Right lobe of liver (tissue), 6 donors: ENCODE measurements at places on chromosomes 4 and X. TPM values are rescaled to one million over a fixed set of nuclear protein-coding genes. Genes with fewer than 3 reads are reported as not detected.

DNA sequence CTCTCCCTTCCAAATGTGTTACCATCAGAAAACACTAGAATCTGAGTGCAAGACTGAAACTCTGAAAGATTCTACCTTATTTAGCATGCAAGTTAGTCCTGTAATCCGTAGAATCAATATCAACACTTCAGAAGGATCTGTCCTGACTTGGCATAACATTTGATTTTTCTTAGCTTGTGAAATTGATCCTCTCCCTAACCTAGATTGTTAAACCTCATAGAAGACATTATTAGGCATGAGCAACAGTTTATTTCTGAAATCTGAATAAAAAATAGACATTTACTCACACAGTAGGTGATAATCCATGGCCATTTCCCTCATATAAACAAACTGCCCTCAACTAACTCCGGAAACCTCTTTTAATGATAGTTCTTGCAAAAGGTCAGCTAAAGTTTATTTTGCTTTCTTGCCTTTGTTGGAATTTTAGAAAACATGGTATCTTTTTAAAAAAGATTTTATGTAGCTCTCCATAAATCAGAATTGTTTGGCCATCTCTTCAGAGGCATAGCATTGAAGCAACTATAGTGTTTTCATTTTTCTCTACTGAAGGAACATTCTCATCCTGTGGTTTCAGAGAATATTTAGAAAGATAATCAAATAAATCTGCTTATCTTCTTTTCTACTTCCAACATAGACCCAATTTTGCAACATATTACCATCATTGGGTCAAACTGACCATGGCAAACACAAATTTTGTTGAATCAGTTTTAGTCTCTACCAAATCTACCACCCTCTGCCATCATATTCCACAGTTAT lies 38.5 kb upstream of the PDLIM5 start:
- H3K4me3 ChIP-seq = no peak overlapping the region
- no peaks in the 10 kb centered on the region for H3K27me3 ChIP-seq
- peak overlapping the region; percentile 14 for H3K27ac ChIP-seq
- H3K4me1 ChIP-seq = no peaks in the 10 kb centered on the region
- DNase-seq = no peak

DNA sequence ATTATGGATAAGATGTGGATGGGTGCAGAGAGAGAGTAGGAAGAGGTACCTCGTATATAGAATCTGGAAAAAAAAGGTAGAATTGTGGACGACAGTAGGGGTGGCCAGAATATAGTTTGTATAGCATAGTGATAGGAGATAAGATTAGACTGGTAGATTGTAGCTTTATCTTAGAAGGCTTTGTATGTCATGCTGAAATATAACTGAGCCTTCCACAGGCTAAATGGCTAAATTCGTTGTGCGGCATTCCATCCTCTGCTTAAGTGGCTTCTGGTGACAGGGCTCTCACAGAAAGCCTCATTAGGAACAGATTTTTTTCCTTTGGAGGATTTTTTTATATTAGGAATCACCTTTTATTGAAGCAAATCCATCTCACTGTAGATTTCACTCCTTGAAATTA lies 142.3 kb upstream of the BMPR1B start:
- no peak for DNase-seq
- no peaks in the 10 kb centered on the region for H3K27me3 ChIP-seq
- H3K4me3 ChIP-seq = no peak overlapping the region
- H3K4me1 ChIP-seq = no peaks in the 10 kb centered on the region

DNA sequence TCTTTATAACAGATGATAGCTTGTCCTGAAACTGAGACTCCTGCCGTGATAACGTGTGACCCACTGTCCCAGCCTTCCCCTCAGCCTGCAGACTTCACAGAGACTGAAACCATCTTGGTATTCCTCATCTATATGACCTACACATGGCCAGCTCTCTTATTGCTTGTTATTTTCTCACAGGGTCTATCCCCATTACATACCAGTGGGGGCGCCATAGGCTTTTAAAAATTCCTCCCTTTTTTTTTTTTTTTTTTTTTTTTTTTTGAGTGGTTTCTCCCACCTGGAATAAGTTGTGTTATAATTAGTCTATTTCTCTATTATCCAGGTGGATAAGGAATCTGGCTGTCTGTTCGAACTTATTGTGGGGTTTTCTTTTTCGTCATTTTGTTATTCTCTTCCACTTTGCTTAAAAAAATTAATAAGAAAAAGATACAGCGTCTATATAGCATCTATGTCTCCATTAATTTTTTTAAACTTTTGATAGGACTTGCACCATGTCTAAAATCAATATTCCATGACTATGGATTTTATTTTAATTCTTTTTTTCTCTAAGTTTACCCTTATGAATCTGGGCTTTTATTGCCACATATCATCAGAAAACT lies 47.2 kb downstream of the GYG2 start:
- no peaks in the 10 kb centered on the region for H3K4me1 ChIP-seq
- no peak for DNase-seq
- H3K27ac ChIP-seq = no peak overlapping the region
- H3K27me3 ChIP-seq = no peaks in the 10 kb centered on the region
- H3K4me3 ChIP-seq = no peak overlapping the region

DNA sequence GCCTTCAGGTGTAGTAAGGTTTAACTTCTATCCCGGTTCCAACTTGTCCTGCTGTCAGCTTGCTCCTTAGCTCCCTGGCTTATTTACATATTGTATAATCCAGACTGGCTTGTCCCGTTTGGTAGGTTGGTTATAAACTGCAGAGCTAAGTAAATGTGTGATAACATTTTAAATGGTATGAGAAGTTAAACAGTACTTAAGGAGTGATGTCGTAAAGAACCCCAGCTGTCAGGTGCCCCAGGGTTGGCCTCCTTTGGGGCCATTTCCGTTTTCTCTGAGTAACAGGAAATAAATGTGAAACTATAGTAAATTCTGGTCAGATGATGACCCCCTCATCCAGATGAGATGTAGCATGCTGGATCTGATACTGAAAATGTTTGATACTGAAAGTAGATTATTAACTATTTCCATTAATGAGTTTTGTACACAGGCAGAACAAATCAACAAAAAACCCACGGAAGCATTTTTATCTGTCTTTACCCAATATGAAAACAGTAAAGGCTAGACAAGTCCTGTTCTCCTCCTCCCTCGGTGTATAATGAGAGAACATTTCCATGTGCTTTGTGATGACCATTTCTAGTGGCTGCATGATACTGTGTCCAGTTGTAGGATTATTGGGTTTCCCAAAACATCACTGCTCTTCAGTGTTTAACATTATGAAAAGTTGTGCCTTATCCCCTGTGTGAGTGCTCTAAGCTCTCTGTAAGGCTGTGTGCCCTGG lies 22.4 kb downstream of the GAB1 start:
- H3K4me1 ChIP-seq = no peaks in the 10 kb centered on the region
- no peaks in the 10 kb centered on the region for H3K27me3 ChIP-seq
- H3K27ac ChIP-seq = no peak overlapping the region
- H3K36me3 ChIP-seq = no peaks in the 10 kb centered on the region
- DNase-seq = no peak

DNA sequence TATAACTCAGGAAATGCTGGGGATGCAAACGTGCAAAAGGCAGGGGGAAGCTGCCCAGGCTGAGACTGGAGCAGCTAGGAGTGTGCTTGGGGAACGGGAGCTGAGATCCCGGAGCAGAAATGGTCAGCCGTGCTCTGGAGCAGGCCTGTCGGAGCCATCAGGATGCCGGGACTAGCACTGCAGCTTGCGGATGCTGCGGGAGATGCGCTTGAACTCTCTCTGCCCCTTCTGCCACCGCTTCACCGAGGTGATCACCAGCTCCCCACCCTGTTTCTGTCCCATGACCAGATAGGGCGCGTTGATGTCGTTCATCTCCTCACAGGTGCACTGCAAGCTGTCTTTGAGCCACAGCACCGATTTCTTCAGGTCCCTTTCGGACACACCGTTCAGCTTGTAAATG lies 7.6 kb downstream of the SFRP2 start:
- H3K4me3 ChIP-seq = no peak overlapping the region
- H3K27me3 ChIP-seq = no peaks in the 10 kb centered on the region
- DNase-seq = no peak
- no peaks in the 10 kb centered on the region for H3K4me1 ChIP-seq
- no peaks in the 10 kb centered on the region for H3K36me3 ChIP-seq
- no peak overlapping the region for H3K27ac ChIP-seq

- H3K27me3 ChIP-seq = no peaks in the 10 kb centered on the region
- H3K36me3 ChIP-seq = no peaks in the 10 kb centered on the region
- no peak overlapping the region for H3K4me3 ChIP-seq
These were observed 121.8 kb downstream of the PTTG2 start for GRCh38 chr4:38082021-38082420.

DNA sequence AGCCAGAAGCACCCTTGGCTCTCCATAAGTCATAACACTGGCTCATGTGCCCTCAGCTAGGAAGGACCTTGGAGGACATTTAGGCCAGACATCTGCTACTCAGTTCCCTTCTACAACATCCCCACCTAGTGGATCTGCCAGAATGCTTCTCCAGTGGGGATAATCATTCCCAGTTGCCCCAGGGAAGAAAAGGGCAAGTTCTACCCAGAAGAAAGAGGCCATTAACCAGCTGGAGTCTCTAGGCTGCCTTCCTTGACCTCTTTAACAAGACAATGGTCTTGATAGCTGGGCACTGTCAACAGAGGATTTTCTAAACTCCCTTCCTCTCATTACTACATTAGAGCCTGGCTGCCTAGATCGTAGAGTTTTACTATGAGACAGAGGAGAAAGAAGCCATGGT lies 42.0 kb downstream of the LGI2 start:
- H3K27me3 ChIP-seq = no peaks in the 10 kb centered on the region
- H3K27ac ChIP-seq = no peak overlapping the region
- H3K4me3 ChIP-seq = no peak overlapping the region
- no peaks in the 10 kb centered on the region for H3K36me3 ChIP-seq
- H3K4me1 ChIP-seq = no peaks in the 10 kb centered on the region

DNA sequence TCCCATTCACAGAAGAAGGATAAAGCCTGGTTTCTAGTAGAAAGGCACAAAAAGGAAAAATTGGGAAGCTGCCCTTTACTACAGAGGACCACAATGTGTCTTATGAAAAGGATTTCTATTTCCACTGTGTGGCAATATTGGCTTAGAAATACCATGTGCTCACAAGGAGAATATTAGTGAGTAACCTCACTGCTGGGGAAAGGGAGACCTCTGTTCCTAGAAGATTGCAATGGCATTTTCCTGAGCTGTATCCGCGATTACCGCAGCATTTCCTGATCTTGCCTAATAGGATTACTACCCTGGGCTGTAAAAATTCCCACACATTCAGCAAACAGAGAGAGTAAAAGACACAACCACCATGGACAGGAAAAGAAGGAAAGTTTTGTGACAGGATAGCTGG lies 308.8 kb upstream of the TECRL start:
- H3K27ac ChIP-seq = no peak overlapping the region
- no peak for DNase-seq
- no peaks in the 10 kb centered on the region for H3K27me3 ChIP-seq
- no peak overlapping the region for H3K4me3 ChIP-seq
- H3K4me1 ChIP-seq = no peaks in the 10 kb centered on the region

DNA sequence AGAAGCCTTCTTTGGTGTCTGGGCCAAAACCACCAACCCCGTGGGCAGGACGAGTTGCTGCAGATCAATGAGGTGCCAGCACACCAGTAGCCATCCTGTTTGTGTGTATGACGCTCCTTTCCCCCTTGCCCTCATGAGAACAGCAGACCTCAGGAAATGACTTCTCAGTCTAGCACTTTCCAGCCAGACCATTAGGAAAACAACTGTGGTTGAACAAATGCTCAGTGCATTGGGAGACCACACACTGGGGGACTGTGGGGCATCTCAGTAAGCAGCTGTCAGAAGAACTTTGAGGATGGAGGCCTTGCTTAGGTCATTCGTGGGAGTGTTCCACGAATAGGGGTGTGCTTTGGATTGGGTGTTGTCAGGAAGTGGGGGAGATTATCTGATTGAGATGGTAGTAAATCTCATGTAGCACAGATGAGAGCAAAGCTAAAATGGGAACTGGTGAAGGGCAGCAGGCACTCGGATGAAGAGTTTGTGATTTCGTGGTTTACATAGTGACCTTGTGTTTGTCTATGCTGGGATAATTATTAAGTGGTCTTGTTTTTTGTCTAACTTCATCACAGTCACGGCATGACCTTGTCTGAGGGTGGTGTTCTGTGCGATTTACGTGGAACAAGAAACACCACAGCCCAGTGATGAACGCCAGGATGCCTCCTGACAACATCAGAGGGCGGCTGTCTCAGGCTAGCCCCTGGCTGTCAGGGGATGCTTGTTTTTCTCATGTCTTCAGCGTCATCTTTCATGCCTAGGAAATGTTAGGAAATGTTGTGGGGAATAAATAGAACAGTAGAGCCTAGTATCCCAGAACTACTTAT lies 70.1 kb downstream of the USP46 start:
- no peak overlapping the region for H3K27ac ChIP-seq
- H3K4me1 ChIP-seq = no peaks in the 10 kb centered on the region
- no peak overlapping the region for H3K4me3 ChIP-seq
- H3K36me3 ChIP-seq = no peaks in the 10 kb centered on the region

DNA sequence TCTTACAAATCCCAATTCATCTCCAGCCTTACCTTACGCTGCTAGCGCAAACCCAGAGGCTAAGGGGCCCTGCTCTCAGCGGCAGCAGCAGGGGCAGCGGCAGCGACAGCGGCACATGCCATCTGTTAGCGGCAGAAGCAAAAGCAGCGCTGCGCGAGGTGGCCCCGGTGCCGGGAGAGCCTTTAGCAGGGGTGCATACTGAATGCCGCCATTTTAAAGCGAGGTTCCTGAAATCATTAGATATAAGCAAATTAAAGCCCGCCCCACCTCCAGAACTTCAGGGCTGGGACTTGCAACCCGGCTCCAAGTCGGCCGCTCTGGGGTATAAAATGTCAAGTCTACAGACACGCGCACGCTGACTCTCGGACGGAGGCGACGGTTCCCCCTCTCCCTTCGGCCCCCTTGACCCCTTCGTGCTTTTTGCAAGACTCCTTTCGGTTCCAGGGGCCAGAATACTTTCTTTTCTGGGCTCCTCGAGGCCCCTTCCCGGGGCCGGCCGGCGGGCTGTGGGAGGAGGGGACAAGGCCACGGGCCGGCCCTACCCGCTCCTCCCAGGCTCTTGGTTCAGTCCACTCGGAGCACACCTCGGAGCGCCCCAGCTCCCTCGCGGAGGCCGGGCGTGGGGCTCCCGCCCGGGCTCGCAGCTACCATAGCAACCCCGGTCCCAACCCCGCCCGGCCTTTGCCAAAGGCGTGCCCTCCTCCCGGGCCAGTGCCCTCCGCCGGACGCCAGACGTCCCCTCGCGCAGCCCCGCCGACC lies at the start of gene MBNL3:
Gene MBNL3, minus strand, starts transcription at position 220 of the 759 bp plus-strand sequence. CDS start 49,427 bp downstream, outside the sequence.
- no peaks in the 10 kb centered on the region for H3K36me3 ChIP-seq
- peak within 1 kb of the TSS; percentile 62 for H3K4me3 ChIP-seq
- H3K27me3 ChIP-seq = no peaks in the 10 kb centered on the region

DNA sequence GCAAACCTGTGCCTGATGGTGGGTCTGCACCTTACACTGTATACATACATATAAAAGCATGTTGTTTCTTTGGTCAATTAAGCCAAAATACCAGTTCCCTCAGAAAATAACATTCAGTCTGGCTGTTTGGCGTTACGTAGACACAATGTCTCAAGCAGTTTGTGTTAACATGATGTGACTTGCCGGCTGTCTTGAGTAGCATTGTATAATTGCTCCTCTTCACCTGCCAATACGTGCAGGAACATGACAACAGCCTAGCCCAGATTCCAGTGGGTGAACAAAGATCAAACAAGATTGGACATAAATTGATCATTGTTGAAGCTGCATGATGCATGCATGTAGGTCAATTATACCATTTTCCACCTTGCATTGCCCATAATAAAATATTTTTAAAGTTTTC lies 102.3 kb downstream of the F11 start:
- no peaks in the 10 kb centered on the region for H3K36me3 ChIP-seq
- H3K27ac ChIP-seq = no peak overlapping the region
- no peak for DNase-seq
- no peaks in the 10 kb centered on the region for H3K4me1 ChIP-seq
- no peaks in the 10 kb centered on the region for H3K27me3 ChIP-seq

Gene PLRG1
- total RNA-seq = 44.7 TPM

Gene GPRASP3
- total RNA-seq = 1.7 TPM

Gene NWD2
- total RNA-seq = not detected

Gene ADAMTS3
- 0.12 TPM for total RNA-seq

Gene LRBA
- 26.0 TPM for total RNA-seq

Gene LEF1
- total RNA-seq = 0.66 TPM

Gene RTL3
- not detected for total RNA-seq

Gene AGTR2
- total RNA-seq = not detected
